Lung (tissue), 17 donors: ENCODE measurements at places on chromosomes 2 and 18. TPM values are rescaled to one million over a fixed set of nuclear protein-coding genes. Genes with fewer than 3 reads are reported as not detected.
A peak's percentile ranks its signal among the peaks of the same experiment; 100 is the strongest.

DNA sequence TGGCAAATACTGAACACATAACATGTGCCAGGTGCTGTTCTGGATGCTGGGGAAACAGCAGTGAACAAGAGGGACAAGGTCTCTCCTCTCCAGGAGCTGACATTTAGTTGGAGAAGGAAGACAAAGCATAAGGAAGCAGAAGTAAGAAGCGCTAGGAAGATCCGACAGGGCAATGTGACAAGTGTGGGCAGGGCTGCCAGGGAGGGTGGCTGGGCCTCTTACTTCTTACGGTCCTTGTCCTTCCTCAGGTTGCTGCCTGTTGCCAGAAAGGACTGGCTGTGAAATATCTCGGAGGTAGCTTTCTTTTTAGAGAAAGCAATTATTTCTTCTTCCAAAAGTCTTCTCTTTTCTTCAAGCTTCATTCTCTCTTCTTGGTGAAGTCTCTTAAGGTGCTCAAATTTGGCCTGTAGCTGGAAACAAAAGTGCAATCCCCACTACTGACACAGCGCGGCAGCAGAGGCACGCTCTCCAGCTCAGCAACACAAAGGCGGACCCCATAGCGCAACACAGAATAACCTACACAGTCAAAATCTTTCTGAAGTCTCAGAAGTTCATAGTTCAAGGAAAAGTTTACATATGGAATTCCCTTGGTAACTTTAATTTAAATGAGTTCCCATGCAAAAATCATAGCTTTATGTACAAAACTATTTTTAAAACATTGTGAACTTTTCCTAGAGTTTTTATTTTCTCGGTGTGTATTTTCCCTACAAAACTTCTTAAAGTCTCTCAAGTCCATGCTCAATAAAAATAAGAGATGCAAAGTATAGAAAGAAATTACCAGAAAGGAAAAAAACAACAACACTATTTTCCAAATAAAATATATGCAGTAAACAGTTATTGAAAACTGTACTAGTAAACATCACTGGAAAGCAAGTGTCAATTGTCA is 67.7 kb downstream of the SEPTIN10 start:
- DNase-seq = peak; percentile 82
- no peak overlapping the region for H3K4me3 ChIP-seq
- H3K4me1 ChIP-seq = no peaks in the 10 kb centered on the region
- H3K27ac ChIP-seq = no peak overlapping the region
- peaks cover 4% of the 10 kb centered on the region for H3K36me3 ChIP-seq

DNA sequence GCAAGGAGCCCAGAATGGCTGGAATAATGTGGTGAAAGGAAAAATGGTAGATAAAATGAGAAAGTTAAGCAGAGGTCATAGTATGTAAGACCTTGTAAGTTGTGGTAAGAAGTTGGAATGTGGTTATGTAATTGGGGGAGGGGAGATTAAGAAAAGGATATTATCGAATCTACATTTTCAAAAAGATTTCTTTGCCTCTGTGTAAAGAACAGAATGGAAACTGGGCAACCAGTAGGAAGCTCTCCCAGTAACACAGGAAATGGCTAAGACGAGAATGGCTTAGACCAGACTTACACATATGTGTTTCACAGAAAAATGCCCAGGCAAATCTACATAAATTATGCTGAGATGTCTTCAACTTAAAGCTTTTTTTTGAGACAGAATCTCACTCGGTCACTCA is 13.2 kb downstream of the MEMO1 start:
- H3K4me1 ChIP-seq = no peaks in the 10 kb centered on the region
- H3K27me3 ChIP-seq = no peaks in the 10 kb centered on the region
- no peaks in the 10 kb centered on the region for H3K36me3 ChIP-seq
- H3K4me3 ChIP-seq = no peak overlapping the region
- DNase-seq = no peak

- H3K27ac ChIP-seq = no peak overlapping the region
- H3K4me1 ChIP-seq = no peaks in the 10 kb centered on the region
- H3K4me3 ChIP-seq = no peak overlapping the region
Measured at GRCh38 chr2:203379156-203379555, 51.0 kb downstream of the ABI2 start.

- DNase-seq = peak; percentile 27
- H3K27me3 ChIP-seq = no peaks in the 10 kb centered on the region
- H3K27ac ChIP-seq = no peak overlapping the region
- no peak overlapping the region for H3K4me3 ChIP-seq
- no peaks in the 10 kb centered on the region for H3K4me1 ChIP-seq
Measured at GRCh38 chr2:190781604-190782198, 98.9 kb upstream of the GLS start.

GRCh38 chr2:128196471-128196931 is 105.5 kb downstream of the UGGT1 start:
- no peak overlapping the region for H3K4me3 ChIP-seq
- peak; percentile 87 for DNase-seq
- H3K27me3 ChIP-seq = no peaks in the 10 kb centered on the region
- peak overlapping the region; percentile 10 for H3K27ac ChIP-seq

DNA sequence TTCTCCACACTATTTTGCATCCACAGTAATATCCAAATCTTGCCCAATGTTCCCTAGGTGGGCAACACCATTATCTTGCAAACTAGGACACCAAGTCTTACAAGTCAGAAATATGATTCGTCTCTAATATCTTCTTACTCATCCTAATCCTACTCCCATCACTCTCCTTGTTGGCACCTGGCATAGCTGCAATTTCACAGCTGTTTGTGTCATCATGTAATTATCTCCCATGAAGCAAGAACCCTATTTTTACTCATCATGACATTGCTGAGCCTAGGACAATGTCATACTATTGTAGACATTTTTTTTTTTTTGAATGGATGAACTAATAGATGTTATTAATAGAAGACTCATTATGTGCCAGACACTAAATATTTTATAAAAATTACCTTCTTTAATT is 91.3 kb upstream of the CCDC141 start:
- no peak overlapping the region for H3K27ac ChIP-seq
- H3K4me3 ChIP-seq = no peak overlapping the region
- peaks cover 22% of the 10 kb centered on the region for H3K36me3 ChIP-seq
- H3K27me3 ChIP-seq = no peaks in the 10 kb centered on the region
- no peaks in the 10 kb centered on the region for H3K4me1 ChIP-seq

GRCh38 chr2:224042191-224042696 is 3.2 kb upstream of the SERPINE2 start:
- DNase-seq = peak; percentile 94
- no peak overlapping the region for H3K27ac ChIP-seq
- H3K4me1 ChIP-seq = peaks cover 7% of the 10 kb centered on the region

DNA sequence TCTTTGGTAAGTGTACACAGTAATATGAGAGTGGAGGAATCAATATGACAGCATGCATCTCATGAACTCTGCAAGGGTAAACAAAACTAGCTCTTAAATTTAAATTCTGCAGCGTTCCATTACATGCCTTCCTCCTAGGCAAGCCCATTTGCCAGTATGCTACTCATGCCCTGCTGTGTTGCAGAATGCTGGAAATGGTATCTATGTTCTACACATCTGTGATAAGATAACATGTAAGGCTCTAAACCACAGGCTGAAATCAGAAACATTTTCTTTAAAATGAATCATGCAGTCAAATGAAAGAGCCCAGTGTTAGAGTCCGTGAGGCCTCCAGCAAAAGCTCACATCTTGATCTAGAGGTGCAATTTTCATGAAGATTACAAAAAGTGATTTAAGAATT is 112.8 kb upstream of the FN1 start:
- H3K4me1 ChIP-seq = no peaks in the 10 kb centered on the region
- H3K4me3 ChIP-seq = no peak overlapping the region
- no peak overlapping the region for H3K27ac ChIP-seq
- no peak for DNase-seq
- H3K36me3 ChIP-seq = no peaks in the 10 kb centered on the region

DNA sequence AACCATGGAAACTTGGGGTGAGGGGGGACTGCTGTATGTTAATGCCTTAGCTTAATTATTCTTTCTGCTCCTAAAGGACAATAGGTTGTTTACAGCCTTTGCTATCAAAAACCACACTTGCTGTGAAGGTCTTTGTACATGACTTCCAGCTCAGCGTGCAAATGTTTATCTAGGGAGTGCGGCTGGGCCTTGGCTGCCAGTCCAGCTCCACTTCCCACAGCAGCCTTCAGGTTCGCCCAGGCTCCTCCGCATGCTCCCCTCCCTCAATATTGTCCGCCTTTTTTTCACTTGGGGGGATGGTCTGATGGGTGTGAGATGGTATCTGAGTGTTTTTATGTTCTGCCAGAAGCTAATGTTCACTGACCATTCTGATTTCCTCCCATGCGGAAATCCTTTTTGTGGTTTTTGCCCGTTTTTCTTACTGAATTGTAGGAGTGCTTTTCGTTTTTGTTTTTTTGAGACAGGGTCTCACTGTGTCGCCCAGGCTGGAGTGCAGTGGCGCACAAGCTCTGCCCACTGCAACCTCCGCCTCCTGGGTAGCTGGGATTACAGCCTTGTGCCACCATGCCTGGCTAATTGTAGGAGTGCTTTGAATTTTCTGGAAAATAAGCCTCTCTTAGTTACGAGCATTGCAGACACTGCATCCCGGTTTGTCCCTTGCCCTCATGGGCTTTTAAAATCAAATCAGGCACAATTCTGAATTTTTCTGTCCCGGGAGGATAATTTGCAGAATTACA is 28.8 kb downstream of the SH3BP4 start:
- H3K36me3 ChIP-seq = no peaks in the 10 kb centered on the region
- H3K4me3 ChIP-seq = no peak overlapping the region
- H3K27me3 ChIP-seq = no peaks in the 10 kb centered on the region
- peak; percentile 55 for DNase-seq
- peaks cover 17% of the 10 kb centered on the region for H3K4me1 ChIP-seq

DNA sequence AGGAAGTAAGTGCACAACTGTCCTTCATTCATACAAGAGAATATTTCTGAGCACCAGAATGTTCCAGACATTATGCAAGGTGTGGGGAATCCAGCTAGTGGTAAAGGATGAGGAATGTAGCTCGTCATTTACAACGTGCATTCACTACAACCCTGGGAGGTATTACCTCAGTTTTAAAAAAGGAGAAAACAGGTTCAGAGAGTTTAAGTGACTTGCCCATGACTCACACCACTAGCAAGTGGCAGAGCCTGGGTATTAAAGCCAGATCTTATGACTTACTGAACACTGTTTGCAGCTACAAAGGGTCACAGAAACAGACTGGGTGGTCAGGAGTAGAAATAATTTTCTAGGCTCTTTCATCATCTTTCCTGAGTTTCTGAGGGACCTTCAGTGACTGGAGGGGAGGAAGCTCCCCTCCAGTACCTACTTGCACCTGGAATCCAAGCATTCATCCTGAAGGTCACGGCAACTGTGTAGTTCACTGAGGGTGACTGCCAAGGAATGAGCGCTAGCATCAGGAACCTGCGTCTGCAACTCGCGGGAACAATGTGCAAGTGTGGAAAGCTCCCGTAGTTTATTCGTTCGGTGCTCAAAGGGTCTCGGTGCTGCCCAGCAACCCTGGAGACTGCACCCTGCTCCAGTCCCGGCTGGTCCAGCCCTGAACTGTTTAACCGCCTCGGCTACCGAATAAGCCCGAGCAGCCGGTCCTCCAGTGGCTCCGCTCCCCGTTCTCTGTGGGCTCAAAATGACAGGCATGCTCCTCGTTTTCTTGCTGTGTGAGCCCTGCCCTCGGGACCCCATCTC is 647 bp downstream of the CCDC121 start:
- H3K36me3 ChIP-seq = peaks cover 2% of the 10 kb centered on the region
- peak overlapping the region; percentile 65 for H3K27ac ChIP-seq
- H3K4me1 ChIP-seq = peaks cover 7% of the 10 kb centered on the region
- H3K27me3 ChIP-seq = no peaks in the 10 kb centered on the region
- no peak for DNase-seq

- H3K27ac ChIP-seq = no peak overlapping the region
- H3K27me3 ChIP-seq = no peaks in the 10 kb centered on the region
- H3K4me1 ChIP-seq = no peaks in the 10 kb centered on the region
- DNase-seq = no peak
Measured at GRCh38 chr2:103138123-103138901, 376.5 kb downstream of the TMEM182 start.

GRCh38 chr2:2916621-2917020 is 461.0 kb downstream of the EIPR1 start:
- H3K27me3 ChIP-seq = no peaks in the 10 kb centered on the region
- H3K4me3 ChIP-seq = no peak overlapping the region
- H3K4me1 ChIP-seq = no peaks in the 10 kb centered on the region
- H3K27ac ChIP-seq = no peak overlapping the region
- no peak for DNase-seq

DNA sequence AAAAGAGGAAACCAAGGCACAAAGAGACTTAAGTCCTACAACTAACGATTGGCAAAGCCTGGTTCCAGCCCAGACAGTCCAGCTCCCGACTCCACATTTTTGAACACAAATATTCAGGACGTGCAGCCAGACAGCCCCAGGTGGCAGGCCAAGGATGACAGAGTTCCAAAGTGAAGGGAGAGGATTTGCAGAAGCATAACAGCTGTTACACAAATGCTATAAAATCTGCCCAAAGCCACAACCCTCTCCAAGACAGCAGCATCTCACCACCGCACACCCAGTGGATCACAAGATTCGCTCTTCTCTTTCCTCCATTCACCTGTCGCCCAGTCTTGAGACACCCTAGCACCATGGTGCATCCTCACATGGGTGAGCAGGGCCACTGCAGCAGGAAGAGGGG is 227.1 kb upstream of the ID2 start:
- H3K4me3 ChIP-seq = no peak overlapping the region
- peaks cover 8% of the 10 kb centered on the region for H3K27me3 ChIP-seq
- DNase-seq = no peak
- H3K27ac ChIP-seq = no peak overlapping the region
- H3K4me1 ChIP-seq = no peaks in the 10 kb centered on the region

- no peaks in the 10 kb centered on the region for H3K36me3 ChIP-seq
- no peaks in the 10 kb centered on the region for H3K27me3 ChIP-seq
- H3K4me1 ChIP-seq = no peaks in the 10 kb centered on the region
- no peak for DNase-seq
Measured at GRCh38 chr2:73162856-73163391, 39.5 kb upstream of the NOTO start.

DNA sequence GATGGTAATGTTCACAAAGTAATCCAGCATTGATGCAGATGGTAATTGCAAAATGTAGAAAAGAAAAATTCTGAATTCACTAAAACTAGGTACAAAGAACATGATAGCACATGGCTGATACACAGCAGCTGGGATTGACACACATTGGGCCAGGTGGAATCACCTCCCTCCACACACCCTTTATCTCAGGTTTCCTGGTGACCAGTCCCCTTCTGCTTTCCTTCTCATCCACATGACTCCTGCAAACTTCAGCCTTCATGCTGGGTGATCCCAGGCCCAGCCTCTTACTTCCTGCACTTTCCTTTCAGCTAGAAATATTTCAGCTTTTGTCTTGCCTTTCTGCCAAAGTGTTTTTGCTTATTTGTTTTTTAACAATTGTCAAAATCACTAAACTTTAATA is 246.9 kb downstream of the LNPK start:
- H3K36me3 ChIP-seq = no peaks in the 10 kb centered on the region
- H3K27me3 ChIP-seq = no peaks in the 10 kb centered on the region
- H3K27ac ChIP-seq = no peak overlapping the region
- no peak for DNase-seq
- peaks cover 7% of the 10 kb centered on the region for H3K4me1 ChIP-seq

OTOS gene
- not detected for total RNA-seq

CHRNG gene
- total RNA-seq = not detected

MTCL1 gene
- 4.1 TPM for total RNA-seq

PCARE gene
- total RNA-seq = not detected

UCN gene
- total RNA-seq = 2.0 TPM

NEU4 gene
- total RNA-seq = 0.26 TPM

GGCX gene
- 69.2 TPM for total RNA-seq
